BE2C (cell line): ENCODE measurements at places on chromosomes 5 and 9.

DNA sequence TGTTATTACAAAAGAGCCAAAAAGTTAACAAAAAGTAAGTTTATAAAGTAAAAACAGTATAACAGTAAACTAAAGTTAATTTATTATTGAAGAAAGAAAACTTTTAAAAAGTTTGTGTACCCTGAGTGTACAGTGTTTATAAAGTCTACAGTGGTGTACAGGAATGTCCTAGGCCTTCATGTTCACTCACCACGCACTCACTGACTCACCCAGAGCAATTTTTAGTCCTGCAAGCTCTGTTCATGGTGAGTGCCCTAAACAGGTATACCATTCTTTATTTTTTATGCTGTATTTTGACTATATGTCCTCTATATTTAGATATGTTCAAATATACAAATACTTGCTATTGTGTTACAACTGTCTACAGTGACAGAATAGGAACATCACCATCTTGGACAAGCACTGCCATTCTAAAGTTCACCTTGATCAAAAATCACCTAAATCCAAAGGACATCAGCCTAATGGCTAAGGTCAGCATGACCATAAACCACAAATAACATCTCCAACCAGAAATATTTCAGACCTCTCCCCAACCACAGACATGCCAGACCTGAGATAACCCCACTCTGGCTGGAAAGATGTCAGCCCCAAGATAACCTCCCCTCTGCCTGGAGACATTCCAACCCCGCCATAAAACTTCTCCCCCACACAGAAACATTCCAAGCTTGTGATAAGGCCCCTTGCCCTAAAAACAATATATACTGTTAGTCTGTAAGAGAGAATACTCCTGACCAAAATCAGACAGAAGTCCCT is 56.1 kb downstream of the AGXT2 start:
- no peak for DNase-seq

DNA sequence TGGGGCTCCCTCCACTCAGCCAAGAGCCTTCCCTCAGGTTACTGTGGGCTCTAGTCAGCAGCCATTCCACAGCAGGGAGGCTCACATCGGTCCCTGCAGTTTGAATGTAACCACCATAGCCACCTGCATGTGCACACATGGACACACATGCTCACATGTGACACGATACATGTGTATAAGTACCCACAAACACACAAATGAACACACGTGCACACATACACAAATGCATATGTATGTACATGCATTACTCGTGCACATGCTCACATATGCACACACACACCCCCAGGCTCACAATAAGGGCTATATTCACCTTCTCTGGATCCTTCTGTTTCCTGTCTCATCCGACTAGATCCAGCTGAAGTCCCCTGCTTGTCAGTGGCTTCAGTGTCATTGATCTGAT is 36.2 kb downstream of the UBE2QL1 start:
- no peak for DNase-seq

- DNase-seq: no peak
Observed at GRCh38 chr5:132547269-132547668, 3.9 kb upstream of the IL5 start.

DNA sequence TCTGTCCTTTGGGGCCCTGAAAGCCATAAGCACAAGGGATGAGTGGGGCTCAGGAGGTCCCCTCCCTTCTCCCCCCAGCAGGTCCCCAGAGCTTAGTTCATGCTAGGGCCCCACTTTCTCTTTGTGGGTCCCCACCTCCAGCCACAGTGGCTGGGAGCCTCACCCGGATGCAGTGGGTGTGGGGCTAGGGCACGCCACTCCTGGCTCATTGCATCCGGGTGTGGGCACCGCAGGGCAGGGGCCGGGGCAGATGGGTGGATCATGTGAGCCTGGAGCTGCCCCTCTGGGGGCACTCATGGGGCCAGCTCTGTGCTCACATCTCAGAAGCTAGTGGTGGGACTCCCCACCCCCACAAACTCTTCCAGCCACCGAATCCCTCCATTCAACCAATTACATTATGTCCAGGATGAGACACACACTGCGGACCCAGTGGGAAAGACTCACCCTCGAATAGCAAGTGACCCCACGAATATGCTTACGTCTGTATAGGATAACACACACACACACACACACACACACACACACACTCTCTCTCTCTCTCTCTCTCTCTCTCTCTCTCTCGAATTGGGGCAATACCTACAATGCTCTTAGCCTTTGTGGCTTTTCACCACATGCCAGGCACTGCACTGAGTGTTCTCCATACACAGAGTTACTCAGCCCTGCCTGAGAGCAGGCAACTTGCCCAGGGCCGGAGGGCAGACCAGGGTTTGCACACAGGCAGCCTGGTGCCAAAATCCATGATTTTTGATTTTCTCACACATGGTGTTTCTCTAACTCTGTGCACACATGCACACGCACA is 16.8 kb upstream of the PHYKPL start:
- DNase-seq: no peak

- no peak for DNase-seq
Observed at GRCh38 chr5:120479066-120479465, 15.0 kb downstream of the PRR16 start.

GRCh38 chr5:34735491-34736426 is 79.6 kb downstream of the RAI14 start:
- no peak for DNase-seq

DNA sequence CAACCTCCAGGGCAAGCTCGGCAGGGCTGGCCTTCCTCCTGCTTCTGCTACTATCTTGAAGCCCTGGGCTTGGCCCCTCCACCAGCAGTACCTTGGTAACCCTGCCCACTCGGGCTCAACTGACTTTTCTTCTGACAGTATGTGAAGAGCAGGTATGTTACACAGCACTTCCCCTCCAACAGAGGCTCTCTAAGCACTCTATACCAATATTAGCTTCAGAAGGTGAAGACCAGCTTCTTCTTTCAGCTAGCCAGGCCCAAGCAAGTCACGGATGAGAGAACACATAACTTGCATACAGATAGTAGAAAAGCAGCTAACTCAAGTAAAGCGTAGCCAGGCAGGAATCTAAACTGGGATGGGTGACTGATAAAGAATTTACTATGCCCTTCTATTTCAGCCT is 64.3 kb downstream of the FEM1C start:
- DNase-seq: no peak

DNA sequence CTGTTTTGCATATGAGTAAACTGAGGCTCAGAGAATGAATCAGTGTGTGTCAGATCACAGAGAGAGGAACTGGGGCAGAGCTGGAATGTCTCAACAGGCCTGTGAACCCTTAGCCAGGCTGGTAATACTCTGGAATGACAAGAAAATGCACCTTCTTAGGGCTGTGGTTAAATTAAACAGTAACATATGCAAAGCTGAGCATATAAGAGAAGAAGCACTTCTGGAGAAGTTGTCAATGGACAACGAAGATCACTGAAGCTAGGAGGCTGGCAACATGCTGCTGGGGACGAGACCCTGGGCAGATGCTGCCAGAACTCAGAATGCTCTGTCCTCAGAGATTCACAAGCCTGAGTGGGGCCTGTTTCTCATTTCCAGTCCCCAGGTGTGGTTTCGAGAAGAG is 64.6 kb upstream of the EPB41L4B start:
- DNase-seq: no peak

- DNase-seq: no peak
Observed at GRCh38 chr9:134612715-134613114, 28.9 kb upstream of the COL5A1 start.

- DNase-seq: no peak
Observed at GRCh38 chr5:56102889-56103288, 108.1 kb upstream of the IL6ST start.

DNA sequence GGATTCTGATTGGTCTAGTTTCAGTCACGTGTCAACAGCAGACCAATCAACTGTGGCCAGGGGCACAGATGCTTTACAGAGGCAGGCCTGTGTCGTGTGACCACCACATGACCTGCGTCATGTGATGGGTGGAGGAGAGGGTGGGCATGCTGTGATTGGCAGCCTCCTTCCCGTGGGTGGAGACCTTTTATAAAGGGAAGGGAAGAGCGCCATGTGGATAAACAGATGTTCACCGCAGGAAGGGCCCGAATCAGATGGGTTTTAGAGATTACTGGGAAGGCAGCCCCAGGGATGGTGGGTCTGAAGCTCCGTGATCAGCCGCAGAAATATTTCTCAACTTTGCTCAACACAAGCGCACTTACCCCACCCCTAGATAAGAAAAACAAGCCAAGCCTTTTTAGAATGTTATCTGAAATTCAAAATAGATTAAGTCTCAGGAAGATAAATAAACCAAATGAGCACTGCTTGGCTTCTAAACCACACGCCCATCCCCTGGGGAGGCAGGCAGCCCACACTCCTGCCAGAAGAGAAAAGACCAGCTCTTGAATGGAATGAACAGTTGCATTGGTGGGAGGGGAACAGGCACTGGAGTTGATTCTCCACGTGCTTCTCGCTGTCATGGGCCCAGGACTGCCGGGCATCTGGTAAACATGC is 43.6 kb downstream of the ROPN1L start:
- peak; percentile 97 for DNase-seq

DNA sequence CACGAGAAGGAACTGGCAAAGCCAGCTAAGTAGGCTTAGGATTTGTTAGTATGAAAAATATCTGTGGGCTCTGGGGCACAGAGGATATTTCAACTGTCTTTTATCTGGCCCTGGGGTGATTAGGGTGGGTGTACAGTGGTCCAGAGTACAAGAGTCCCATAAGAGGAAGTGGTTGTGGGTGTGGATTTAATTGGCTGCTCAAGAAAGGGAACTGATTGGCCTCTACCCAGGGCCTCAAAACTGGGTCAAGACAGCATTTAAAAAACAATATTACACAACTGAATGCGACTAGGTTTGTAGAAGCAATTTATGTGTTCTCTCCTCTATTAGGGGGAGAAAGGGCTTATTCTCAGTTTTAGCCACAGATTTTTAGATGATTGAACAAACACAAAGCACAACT is 1353.4 kb upstream of the WWC1 start:
- no peak for DNase-seq

DNA sequence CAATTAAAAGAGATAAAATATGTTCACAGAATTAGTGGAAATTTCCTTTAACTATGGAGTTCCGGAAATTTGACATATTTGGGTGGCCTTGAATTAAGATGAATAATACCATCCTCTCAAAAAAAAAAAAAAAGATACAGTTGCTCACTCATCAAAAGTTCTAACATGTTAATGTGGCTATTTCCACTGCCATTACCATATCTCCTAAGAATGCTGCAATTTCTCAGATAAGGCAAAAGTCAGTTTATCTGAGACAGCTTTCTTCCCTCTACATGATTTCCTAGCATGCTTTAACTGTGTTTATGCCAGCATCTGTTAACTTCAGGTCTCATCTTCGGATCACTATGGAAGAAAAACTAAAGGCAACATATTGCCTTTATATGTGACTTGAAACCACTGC is 2.6 kb downstream of the FASTKD3 start:
- DNase-seq: no peak

GRCh38 chr5:77662635-77663034 is 24.1 kb upstream of the OTP start:
- DNase-seq: no peak

GRCh38 chr9:99826579-99826978 is 4.9 kb downstream of the NR4A3 start:
- no peak for DNase-seq

GRCh38 chr9:127968042-127968441 is 12.7 kb downstream of the EEIG1 start:
- DNase-seq: peak; percentile 14
